ENCODE measurements at places on chromosomes 2 and 18.

DNA sequence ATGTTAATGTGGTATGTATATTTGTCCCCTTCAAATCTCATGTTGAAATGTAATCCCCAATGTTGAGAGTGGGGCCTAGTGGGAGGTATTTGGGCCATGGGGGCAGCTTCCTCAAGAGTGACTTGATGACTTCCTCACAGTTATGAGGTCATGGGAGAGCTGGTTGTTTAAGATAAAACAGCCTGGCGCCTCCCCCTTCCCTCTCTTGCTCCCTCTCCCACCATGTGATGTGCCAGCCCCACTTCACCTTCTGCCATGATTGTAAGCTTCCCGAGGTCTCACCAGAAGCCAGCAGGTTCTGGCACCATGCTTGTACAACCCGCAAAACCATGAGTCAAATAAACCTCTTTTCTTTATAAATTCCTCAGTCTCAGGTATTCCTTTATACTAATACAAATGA is 258.3 kb upstream of the POU3F3 start:
- DNase-seq, result no peak

GRCh38 chr2:215277944-215278343 is 33.9 kb upstream of the ATIC start:
- no peak for DNase-seq

GRCh38 chr2:99868260-99868659 is 274.1 kb downstream of the AFF3 start:
- DNase-seq, result no peak

GRCh38 chr2:169038338-169038757 is 7.2 kb upstream of the ABCB11 start:
- DNase-seq, result no peak

- no peak for DNase-seq
Measured at GRCh38 chr2:120258196-120258595, 5.5 kb downstream of the RALB start.

DNA sequence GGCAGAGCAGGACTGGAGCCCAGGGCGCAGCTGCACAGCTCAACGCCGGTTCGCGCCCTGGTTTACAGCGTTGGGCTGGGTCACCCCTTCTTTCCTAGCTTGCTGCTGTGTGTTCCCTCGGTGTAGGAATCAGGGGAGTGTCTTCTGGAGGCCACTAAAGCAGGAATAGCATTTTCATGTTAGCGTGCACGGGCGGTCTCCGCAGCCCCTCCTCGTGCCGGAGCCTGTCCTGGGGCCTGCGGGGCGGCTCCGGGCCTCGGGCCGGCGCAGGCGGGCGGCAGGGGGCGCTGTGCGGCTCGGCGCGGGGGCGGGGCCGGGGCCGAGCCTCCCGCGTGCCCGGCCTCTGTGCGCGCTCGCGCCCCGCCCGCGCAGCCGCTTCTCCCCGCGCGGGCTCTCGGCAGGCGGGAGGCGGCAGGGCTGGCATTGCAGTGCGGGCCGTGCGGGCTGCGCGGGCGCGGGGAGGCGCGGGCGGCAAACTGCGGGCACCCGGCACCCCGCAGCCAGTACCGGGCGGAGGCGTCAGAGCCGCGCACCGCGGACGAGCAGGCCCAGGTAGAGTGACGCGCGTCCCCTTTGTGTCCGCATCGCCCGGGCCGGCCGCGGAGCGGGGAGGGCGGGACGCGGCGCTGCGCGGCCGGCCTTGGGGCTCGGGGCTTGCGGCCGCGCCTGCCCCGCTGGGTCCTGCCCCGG is at the start of gene RNF144A:
RNF144A (plus strand) TSS at position 342 of the 690 bp plus-strand sequence. CDS start 79,515 bp downstream, outside the sequence.
- DNase-seq, result peak; percentile 55

DNA sequence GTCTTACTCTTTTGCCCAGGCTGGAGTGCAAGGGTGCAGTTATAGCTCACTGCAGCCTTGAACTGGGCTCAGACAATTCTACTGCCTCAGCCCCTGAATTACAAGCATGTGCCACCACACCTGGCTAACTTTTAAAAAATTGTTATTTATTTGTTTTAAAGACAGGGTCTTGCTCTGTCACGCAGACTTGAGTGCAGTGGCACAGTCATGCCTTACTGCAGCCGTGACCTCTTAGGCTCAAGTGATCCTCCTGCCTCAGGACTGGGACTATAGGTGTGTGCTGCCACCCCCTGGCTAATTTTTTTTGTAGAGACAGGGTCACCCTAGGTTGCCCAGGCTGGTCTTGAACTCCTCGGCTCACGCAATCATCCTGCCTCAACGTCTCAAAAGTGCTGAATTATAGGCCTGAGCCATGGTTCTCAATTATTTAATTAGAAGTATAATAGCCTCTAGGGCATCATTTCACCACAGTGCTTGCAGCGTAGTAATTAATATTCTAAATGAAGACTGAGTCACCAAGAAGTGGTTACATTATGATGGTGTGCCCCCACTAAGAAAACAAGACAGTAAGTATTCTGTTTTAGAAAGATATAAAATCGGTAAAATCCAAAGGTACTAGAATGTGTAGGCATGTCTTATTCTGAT is 69.6 kb downstream of the EML4 start:
- DNase-seq, result no peak

GRCh38 chr2:178195390-178196166 is 1.3 kb downstream of the OSBPL6 start:
- DNase-seq, result no peak

GRCh38 chr2:29039718-29040480 is 34.4 kb downstream of the PCARE start:
- DNase-seq, result no peak

- DNase-seq, result no peak
Measured at GRCh38 chr18:72460210-72460680, 83.9 kb downstream of the CBLN2 start.

DNA sequence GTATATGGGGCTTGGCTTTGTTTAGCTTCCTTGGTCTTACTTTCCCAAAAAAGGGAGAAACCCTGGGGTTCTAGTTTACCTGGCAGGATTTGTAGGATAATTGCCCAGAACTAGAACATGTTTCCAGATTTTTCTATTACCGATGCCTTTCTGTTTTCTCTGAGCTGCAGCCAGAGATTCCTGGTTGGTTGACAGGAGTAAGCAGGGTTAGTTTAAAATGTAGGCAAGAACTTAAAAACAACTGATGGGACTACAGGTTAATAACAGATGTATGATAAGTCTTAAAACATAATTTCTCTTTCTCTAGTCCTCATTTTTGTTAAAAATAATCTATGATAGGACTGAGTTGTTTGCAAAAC is 38.9 kb upstream of the GMCL1 start:
- DNase-seq, result no peak

GRCh38 chr2:145119225-145119624 is 599.3 kb upstream of the ZEB2 start:
- no peak for DNase-seq

GRCh38 chr2:200288670-200289429 is 17.6 kb upstream of the SPATS2L start:
- no peak for DNase-seq

- DNase-seq, result no peak
Measured at GRCh38 chr2:24853996-24854395, 60.8 kb downstream of the CENPO start.

- no peak for DNase-seq
Measured at GRCh38 chr18:63233334-63233733, 86.2 kb downstream of the BCL2 start.

DNA sequence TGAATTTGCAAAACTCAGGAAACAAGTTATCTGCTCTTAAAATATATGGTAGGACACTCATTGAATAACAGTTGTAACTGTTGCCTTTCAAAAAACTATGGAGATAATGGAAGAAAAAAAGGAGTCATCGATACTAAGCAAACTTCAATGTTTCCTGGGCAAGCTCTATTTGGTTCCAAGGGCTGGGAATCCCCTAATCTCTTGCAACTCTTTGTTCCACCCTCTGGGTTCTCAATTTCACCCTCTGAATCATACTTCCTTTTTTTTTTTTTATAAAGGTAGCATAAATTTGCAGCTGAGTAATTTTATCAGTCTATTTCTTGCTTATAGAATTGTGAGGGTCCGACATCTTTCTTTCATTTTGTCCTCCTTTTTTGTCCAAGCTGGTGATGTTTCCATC is 36.7 kb downstream of the SLC9A4 start:
- no peak for DNase-seq

- peak; percentile 3 for DNase-seq
Measured at GRCh38 chr18:5057386-5058348, 139.4 kb downstream of the AKAIN1 start.

- no peak for DNase-seq
Measured at GRCh38 chr2:66790651-66791181, 355.8 kb downstream of the MEIS1 start.

- peak; percentile 45 for DNase-seq
Measured at GRCh38 chr2:113203901-113204519, 30.2 kb downstream of the PSD4 start.

DNA sequence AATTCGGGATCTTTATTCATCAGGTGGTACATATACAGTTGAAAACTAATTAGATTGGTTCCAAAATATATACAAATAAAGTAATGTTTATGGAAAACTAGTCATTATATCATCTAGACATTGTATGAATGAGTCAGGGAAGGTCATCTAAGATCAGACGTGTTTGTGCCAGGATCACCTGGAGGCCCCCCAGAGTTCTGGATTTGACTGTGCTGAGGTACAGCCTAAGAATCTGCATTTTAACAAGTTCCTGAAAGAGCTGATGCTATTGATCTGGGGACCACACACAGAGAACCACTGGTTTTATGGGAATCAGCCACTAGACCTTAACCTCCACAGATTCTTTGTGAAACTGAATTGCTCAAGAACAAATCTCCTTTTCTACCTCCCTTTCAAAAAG is 43.2 kb downstream of the PARD6G start:
- DNase-seq, result no peak

DNA sequence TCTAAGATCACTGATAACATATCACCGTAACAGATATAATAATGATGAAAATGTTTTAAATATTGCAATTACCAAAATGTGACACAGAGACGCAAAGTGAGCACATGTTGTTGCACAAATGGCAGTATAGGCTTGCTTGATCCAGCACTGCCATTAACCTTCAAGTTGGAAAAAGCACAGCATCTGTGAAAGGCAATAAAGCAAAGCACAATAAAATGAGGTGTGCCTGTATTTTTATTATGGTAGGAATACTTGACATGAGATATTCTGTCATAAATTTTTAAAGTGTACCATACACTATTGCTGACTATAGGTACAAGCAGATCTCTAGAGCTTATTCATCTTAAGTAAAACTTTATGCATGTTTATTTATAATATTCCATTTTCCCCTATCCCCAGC is 312.2 kb downstream of the PTH2R start:
- DNase-seq, result no peak

DNA sequence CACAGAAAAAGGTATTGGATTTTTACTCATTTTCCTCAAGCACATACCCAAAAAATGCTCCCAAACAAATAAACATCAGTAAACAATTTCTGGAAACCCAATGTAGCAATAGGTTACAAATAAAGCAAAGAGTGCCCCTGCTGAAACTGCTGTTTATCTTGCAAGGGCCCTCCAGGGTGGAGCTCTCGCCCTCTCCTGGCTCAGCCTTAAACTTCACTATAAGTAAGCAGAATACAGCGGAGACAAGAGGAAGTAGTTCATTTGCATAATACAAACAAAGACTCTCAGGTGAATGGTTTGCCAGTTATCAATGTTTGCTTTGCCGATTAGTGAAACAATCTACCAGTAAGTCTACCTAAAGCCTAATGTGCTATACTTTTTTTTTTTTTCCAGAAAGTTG is 437.6 kb downstream of the DLGAP1 start:
- DNase-seq, result peak; percentile 16

DNA sequence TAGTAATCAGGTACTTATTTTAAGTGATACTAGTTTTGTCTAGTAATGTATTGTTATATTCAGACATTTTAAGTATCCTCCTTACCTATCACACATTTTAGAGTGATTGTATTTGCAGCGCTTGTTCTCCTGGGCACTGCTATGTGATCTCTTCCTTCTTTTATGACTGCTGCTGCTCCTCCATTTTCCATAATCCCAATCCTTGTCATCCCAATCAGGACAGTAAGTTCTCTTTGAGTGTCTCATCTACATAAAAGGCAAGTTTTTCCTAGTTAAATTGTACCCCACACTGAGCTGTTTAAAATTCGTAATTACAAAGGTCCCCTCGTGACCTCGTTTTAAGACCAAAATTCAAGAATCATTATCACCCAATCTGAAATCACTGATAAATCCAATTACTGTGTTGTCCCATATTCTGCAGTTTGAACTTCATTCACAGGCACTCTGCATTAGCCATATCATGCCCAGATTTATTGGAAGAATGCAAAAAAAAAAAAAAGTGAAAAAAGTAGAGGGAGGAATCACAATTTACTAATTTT is 2.8 kb downstream of the CLK1 start:
- no peak for DNase-seq

GRCh38 chr2:26587994-26588393 is 53.2 kb downstream of the CIB4 start:
- DNase-seq, result no peak

DNA sequence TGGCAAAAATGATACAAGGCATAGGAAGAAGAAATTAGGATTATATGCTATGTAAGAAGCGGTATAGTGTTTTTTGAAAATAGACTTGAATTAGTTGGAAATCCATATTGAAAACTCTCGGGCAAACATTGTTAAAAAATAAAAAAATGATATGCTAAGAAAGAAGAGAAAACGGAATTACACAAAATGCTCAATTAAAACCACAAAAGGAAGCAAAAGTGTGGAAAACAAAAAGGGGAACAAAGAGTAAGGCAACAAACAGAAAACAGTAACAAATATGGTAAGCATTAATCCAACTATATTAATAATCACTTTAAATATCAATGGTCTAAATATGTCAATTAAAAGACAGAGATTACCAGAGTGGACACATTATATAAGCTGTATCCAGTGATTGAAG is 58.4 kb downstream of the TXNL1 start:
- no peak for DNase-seq

GRCh38 chr2:43075054-43075593 is 151.3 kb downstream of the ZFP36L2 start:
- no peak for DNase-seq

- DNase-seq, result no peak
Measured at GRCh38 chr2:151198645-151199044, 63.0 kb downstream of the RBM43 start.

DNA sequence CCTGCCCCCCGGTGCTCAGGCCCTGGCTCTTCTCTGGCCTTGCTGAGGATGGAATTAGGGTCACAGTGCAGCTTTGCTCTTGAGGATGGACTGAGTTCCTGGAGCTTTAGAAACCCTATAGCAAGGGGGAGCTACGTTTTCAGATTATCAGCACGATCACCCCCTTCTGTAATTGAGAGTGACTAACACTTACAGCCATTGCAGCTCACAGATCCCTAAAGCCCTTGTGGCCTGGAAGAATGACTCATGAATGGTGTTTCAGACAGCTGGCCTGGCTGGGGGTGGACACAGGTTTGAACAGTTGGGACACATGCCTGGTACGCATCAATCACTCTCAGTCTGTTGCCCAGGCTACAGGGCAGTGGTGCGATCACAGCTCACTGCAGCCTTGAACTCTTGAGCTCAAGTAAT is 79.7 kb upstream of the IGFBP5 start:
- DNase-seq, result no peak

DNA sequence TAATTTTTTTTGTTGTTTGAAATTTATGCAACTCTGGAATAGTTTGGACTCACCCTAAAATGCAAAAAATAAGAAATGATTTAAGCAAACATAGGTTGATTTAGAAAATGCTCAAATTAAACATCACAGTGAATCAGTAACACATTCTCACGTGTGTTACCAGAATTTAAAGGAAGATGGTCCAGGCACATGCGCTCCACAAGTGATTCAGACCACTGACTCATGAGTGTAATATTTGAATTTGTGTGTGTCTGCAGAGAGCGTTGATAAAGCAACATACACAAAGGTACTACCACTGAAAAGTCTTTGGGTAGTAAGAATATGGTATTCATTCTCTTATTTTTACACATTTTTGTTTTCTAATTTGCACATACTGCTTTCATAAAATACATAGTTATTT is 7.9 kb downstream of the SS18 start:
- DNase-seq, result no peak

- no peak for DNase-seq
Measured at GRCh38 chr2:217291259-217291658, 431.4 kb upstream of the TNP1 start.
